ENCODE measurements at places on chromosomes 7 and 10.

DNA sequence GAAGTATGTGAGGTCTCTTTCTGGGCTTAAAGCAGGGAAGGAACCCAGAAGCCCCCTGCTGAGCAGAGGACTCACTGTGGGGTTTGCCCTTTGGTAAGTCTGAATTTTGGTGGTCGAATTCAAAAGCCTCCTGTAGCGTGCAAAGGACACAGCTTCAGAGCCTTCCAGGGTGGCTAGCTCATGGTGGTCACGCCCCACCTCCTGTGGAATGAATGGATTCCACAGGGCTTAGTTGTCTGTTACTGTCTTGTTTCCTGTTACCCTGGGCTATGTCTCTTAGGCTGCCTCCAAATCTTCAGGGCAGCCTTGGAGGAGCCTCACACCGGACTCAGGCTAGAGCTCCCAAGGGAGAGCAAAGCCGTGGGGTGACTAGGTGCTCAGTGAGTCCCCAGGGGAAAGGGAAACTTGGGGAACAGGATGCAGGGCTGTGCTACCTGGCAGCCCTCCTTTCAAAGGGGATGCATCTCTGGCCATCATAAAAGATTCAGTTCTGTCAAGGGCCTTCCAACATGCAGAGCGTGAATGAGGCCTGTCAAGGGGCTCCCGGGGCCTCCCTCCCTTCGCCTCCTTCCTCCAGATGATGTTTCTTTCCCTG is 211.7 kb downstream of the CCSER2 start:
- DNase-seq = no peak

DNA sequence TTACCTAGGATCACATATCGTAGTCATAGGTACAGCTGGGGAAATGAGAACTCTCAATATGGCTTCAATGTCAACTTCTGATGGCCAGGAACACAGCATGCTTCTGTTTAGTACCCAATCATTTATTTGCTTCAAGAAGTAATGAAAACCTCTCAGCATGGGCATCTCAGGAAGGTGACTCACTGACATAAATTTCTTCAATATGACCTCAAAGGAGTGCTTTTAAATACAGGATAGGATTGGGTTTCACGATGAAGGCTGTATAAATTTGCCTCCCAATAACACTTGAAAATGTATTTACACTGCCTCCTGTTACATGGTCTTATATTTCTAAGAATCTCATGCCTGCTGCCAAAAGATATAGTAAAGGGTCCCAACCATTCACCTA is 15.1 kb downstream of the ITGA8 start:
- DNase-seq = no peak

GRCh38 chr10:52801947-52802346 is 29.4 kb upstream of the MBL2 start:
- DNase-seq = no peak

GRCh38 chr10:50798297-50798696 is 58.6 kb downstream of the ASAH2B start:
- DNase-seq = no peak

DNA sequence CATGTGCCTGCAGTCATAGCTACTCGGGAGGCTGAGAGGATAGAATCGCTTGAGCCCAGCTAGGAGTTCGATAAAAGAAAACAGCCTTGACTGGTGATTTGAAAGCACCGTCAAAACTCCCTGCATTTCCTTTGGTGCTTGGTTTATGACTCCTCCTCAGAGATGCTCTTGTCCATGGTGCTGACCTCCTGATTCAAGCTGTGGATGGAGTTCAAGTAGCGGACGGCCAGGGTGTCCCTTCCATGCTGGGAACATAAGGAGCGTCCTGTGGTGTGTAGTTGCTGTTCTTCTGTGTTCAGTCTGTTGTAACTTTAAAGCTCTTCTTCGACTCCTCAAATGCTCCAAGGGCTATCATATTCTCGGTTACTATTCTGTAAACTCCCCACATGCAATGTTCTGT is 382.5 kb upstream of the KIAA1217 start:
- DNase-seq = peak; percentile 13

GRCh38 chr10:49781247-49781646 is 19.1 kb upstream of the OGDHL start:
- DNase-seq = no peak

- no peak for DNase-seq
These were observed 187.9 kb upstream of the INHBA start for GRCh38 chr7:41890631-41891274.

DNA sequence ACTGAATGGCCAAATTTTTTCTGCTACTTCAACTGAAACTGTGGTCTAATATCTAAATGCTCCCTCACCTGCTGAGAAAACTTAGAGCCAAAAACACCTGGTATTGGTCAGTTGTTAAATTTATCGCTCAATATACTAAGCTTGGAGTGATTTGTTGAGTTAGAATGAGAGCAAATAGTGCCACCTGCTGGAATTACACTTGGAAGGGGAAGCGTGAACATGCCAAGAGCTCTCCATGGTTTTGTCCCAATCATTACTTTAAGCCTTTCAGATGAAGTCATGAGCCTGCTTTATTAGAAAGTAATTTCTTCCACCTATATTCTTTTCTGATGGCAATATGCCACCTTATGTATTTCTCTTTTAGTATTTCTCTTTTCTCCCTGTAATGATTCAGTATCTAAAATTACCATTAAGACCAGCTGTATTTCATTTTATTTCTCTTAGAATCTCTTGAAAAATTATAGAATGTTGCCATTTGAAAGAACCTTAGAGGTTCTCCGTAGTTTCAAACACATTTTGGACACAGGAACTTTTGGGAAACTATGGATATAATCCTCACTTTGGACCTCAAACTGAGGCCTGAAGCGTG is 447.8 kb upstream of the C7orf33 start:
- DNase-seq = peak; percentile 42

DNA sequence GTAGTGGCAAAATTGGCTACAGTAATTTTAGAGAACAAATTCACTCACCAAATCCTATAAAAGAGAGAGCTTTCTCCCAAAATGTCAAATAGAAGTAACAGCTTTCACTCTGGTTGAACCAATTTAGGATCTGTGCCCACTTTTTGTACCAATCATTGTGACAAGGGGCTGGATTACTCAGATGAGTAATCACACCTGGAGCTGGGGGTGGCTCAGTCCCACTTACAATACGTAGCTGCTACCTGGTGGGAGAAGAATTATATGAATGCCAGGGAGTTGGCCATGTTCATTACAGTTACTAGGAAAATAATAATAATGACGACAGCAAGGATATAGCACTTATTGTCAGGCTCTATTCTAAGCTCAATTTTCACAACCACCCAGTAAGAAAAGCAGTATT is 23.4 kb upstream of the SLC26A3 start:
- no peak for DNase-seq

GRCh38 chr10:45422866-45423659 is 49.0 kb downstream of the ALOX5 start:
- DNase-seq = no peak

DNA sequence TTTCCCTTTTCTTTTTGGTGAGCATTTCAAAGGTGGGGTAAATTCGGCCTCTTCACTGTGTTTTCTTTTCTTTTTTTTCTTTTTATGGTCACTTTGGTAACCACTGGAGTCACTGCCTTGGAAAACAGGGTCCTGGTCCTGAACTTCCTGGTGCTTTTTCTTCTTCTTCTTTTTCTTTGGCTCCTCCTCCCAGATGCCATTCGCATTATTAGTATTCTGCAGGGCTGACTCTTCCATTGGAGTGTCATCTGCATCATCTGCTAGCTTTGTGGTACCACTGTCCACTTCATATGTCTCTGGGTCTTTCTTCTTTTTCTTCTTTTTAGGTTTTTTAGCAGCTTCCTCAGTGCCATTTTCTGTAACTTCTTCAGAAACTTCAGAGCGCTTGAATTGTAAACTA is 10.5 kb downstream of the POLR1F start:
- DNase-seq = no peak

DNA sequence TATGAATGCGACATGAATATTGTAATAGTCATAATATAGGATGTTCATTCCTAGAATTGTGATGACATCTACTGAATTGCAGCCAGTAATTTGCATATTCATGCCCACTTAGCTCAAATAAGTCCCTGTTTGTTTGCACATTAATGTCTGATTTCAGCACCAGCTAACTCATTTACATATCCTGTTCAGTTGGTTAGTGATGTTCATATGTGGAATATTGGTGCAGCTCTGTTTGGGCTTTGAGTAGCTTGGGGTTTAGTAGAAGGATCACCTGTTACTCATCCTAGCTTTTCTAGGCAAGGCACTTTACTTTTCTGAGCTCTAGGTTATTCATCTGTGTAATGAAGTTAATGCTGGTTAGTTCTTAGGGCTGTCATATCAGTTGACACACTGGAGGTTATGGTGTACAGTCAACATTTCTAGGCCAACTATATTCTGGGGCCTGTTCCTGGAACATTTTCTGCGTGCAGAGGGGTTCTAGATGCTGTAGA is 238.4 kb downstream of the EXOC4 start:
- no peak for DNase-seq

- no peak for DNase-seq
These were observed 95.5 kb upstream of the RNF32 start for GRCh38 chr7:156544919-156545715.

DNA sequence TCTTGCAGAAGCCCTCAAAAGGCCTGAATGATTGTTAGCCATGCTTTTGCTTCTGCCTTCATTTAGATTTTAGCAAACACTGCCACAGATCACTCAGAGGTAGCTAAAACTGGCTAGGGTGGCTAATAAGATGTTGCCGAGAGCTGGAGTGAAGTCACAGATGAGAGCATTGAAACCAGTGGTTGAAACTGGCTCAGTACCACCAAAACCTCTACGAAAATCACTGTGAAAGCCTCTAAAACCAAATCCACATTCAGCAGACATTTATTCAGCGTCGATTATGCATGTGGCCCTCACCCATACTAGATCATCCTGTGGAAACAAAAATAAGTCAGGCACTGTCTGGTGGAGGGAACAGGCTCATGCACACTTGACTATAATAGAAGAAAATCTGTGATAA is 50.8 kb downstream of the PIK3CG start:
- peak; percentile 82 for DNase-seq

DNA sequence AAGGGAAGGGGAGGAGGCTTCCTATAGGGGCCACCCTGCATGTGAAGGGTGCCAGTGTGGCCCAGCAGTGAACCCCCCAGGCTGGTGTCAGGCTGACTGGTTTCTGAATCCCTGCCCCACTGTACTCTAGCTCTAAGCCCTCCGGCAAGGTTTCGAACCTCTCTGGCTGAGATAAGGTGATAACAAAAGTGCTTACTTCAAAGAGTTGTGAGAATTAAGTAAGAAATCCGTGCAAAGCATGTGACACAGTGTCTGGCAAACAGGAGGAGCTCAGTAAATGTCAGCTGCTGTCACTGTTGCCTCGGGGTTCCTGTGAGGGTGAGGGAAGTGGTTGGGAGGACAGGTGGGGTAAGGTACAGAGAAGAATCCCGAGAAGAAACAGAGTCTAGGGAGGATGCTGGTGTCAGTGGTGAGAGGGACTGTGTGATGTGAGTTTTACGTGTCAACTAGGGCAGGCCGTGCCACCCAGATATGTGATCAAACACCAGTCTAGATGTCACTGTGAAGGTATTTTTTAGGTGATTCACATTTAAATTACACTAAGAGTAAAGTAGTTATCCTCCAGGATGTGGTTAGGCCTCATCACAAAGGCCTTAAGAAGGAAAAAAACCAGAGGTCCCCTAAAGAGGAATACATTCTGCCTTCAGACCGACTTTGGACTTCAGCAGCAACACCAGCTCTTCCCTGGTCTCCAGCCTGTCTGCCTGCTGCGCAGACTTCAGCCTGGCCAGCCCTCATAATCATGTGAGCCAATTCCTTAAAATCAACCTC is 64.4 kb downstream of the BPGM start:
- DNase-seq = no peak

- DNase-seq = no peak
These were observed at the start of gene CRPPA for GRCh38 chr7:16421333-16422102. CRPPA (minus strand) TSS chr7:16421538; CDS start chr7:16421322, 216 bp downstream.

DNA sequence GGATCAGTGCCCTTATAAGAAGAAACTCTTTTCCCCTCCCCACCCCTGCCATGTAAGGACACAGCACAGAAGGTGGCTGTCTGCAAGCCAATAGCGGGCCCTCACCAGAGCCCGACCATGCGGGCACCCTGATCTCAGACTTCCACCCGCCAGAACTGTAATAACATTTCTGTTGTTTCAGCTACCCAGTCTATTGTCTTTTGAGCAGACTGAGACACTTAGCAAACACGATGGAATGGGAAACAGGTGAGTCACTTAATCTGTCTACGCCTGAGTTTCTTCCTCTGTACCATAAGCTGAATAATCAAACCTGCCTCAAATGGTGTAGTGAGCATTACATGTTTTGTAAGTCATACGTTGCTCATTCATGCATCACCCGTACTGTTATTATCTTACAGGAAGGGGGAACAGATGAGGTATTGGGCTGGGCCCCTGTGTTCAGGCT is 58.2 kb downstream of the STRA8 start:
- DNase-seq = no peak

- DNase-seq = no peak
These were observed 37.0 kb upstream of the CASD1 start for GRCh38 chr7:94472608-94473007.

GRCh38 chr10:118139321-118139720 is 92.6 kb upstream of the RAB11FIP2 start:
- no peak for DNase-seq

DNA sequence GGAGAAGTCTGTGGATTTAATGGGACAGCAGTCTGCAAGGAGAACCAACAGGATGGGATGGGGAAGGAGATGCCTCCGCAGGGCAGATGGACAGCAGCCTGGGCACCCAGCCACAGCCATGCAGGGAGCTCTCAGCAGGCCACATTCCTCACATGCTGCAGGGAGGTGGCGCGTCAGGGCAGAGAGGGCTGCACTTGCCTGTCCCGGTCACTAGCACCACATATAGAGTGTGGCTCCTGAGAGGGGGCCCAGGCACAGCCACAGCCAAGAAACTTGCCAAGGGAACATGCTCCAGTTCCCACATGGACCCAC is 86.8 kb upstream of the ZMIZ1 start:
- DNase-seq = no peak

DNA sequence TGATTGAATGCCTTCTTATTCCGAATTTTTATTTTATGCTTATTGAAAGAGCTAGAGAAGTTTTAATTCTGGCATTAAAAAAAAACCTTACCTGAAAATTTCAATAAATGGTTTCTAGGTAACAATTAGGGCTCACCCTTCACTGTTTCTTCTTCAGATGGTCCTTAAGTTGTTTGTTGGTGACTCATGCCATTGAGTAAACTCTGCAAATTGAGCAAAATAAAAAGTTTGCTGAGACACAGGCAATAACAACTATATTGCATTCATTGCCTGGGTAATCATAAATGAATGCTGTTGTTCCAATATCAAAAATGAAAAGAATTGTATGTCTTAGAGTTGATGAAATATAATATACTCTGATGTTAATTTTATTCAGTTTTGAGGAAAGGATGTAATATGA is 300.3 kb downstream of the CDK14 start:
- no peak for DNase-seq
